ENCODE measurements at places on chromosomes 7 and 10. TPM values are rescaled to one million over a fixed set of nuclear protein-coding genes. Genes with fewer than 3 reads are reported as not detected.
A peak's percentile ranks its signal among the peaks of the same experiment; 100 is the strongest.

MKI67 gene
- total RNA-seq: 90.0 TPM

UCN3 gene
- total RNA-seq: 0.10 TPM

GRCh38 chr10:14588084-14588937 is 186.4 kb downstream of the FAM107B start:
- no peak for DNase-seq

DNA sequence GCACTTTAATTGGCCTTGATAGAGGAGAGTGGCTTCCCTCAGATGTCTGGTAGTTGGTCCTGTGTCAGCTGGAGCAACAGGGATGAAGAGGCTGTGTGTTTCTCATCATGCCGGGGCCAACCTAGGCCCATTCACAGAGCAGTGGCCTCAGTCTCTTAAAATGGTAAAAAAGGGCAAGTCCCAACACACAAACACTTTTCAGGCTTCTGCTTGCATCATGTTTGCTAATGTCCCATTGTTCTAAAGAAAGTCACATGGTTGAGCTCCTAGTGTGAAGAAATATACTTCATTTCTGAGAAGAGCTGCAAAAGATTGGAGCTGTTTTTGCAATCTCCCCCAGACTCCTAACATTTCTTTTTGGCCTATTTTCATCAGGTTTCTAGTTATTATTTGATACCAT is 40.6 kb upstream of the RBAK start:
- DNase-seq: no peak

DNA sequence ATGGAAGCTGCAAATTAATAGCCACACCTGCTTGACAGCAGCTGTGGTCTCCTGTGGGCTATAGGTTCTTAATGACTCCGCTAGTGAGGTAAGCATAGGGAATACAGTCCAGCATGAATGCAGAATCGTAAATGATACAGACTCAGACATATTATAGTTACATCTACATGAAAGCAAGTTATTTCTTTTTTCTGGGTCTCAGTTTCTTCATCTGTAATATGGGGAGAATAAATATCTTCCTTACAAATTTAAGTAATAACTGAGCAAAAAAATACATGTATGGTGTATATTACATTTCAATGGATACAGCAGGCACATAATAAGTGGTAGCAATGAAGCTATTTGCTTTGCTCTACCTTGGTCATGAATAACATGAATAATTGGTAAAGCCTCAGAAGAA is 245.9 kb upstream of the RHOBTB1 start:
- DNase-seq: peak; percentile 6

GRCh38 chr10:29030900-29031299 is 258.0 kb upstream of the LYZL1 start:
- no peak for DNase-seq

DNA sequence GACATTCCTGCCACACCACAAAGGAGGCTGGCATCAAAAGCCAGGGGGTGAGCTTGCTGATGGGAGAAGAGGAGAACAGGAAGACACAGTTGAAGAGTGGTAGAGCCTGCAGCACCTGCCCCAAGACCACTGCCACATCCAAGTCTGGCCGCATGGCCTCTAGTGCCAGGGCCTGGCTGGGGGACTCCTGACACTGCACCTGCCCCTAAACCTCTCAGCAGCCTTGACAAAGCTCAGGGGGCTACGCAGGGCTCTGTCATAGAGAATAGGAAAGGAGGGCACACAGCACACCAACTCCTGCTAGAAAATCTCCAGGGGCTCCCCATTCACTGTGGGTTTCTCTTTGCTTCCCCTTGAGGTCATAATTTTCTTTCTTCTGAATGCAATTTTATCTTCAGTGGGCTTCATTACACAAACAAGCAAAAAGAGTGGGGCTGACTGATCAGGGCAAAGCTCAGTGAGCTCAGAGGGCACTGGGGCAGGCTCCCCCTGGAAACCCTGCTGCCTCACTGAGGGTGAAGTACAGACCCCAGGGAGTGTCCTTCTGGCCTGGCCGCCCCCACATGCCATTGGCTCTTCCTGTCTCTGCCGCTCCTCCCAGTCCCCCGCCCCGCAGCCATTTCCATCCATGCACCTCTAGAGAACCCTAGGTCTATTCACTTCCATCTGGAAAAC is 37.2 kb downstream of the VOPP1 start:
- DNase-seq: peak; percentile 31

CPEB3 gene
- total RNA-seq: 1.7 TPM

FGFR2 gene
- total RNA-seq: 45.9 TPM

- DNase-seq: no peak
Measured at GRCh38 chr10:77378366-77379349, 258.9 kb downstream of the KCNMA1 start.

DNA sequence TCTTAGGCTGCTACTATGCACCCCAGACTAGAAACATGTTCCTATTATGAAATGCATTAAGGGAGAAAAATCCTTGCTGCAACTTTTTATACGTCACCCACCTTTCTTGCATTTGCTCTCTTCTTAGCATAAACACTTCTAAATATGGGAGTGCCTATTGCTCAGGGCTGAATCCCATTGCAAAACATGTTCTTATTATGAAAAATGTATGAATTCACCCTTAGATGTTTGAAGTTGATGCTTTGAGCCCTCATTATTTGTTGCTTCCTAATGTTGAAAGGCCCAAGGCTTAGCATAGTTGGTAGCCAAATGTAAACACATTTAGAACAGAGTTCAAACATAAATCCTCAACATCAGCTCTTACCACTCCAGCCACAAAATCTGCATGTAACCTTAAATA is 52.8 kb downstream of the BMPER start:
- no peak for DNase-seq

PLAC9 gene
- total RNA-seq: 4.7 TPM

LRRD1 gene
- total RNA-seq: 0.05 TPM

DNA sequence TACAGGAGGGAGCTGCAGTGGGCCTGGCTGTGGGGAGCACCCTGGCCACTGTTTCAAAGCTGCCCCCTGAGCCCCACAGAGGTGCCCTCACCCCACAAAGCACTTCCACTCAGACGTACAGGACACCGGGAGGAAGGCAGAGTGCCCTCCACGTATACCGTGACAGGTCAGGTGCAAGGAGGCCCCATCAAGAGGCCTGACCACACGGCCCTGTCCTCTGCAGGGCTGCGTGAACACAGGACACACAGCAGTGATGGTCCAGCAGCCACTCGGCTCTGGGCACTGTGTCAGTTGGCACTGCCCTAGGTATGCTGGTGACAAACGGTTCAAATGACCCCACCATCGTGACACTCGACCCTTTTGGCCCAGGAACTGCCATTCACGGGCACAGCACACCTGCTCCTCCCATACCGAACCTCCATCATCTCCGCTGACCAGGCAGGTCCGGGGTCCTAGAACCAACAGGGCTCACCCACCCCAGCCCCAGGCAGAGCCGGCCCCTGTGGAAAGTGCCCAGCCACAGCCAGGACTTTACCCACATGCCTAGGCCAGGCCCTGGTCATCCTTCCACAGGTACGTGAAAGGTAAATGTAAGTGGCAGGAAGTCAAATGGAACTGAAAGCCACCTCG is 560.9 kb downstream of the PTPRN2 start:
- no peak for DNase-seq

DNA sequence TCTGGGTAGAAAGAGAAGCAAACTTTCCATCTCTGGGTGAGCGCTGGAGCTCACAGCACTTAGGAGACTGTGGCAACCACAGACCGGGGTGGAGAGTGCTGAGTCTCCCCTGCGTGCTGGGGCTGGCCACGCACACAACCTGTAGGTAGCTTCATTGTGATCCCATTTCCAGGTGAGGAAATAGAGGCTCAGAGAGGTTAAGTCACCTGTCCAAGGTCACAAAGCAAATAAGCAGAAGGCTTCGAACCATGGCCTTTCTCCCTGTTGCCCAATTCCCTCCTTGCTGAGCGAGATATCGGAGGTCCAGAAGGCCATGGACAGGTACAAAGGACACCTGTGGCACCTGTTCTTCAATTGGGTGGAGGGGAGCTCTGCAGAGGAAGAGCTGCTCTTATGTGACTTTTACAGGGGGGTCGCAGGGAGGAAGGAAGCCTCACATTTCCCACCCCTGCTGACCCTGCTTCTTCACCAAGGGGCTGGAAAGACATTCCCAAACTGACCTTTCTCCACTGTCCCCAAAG is 39.4 kb downstream of the ZCCHC24 start:
- no peak for DNase-seq

GRCh38 chr10:22899307-22899706 is 28.5 kb upstream of the ARMC3 start:
- DNase-seq: no peak

- DNase-seq: peak; percentile 53
Measured at GRCh38 chr10:98344589-98345038, 70.4 kb downstream of the PYROXD2 start.

DNA sequence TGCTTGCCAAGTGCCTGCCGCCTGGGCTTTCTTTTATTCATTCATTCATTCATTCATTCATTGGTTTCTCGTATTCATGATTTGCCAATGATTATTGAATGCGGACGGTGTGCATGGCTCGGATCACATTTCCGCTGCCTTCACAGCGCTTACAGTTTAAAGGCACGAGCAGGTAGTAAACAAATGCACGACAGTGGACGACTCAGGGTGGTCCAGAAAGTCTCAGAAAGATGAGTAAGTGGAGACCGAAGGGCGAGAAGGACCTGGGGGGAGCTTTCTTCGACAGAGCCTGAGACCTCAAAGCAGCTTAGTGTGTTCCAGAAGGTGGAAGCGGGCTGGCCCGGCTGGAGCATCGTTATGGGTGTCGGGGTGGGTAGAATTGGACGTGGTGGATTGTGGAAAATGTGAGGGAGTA is 506 bp downstream of the MCM10 start:
- DNase-seq: no peak

ZDHHC4 gene
- 57.8 TPM for total RNA-seq

- DNase-seq: no peak
Measured at GRCh38 chr10:45480294-45480693, 106.3 kb downstream of the ALOX5 start.

Data from SJCRH30 (cell line).